NCI-H1092 (cell line): ENCODE measurements at places on chromosomes 1 and 21.

- no peak for DNase-seq
These were observed 591.6 kb downstream of the PTPRU start for GRCh38 chr1:29827801-29828525.

GRCh38 chr1:52366517-52366827 is 467 bp upstream of the CC2D1B start:
- DNase-seq = no peak

DNA sequence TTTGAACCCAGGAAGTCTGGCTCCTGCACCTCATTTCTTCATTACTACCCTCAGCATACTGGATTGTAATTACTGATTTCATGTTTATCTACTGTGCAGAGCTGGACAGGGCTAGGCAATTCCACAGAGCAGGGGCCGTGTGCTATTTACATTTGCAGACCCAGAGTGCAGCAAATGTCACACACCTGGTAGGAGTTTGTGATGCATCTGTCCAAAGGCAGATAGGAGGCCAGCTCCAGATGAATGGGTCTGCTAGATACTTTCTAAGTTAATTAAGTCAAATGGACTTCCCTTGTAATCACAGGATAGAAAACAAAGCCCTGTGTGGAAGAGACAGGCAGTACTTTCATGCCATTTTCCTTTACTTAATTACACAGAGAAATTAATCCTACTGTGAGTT is 46.2 kb downstream of the PGBD5 start:
- no peak for DNase-seq

DNA sequence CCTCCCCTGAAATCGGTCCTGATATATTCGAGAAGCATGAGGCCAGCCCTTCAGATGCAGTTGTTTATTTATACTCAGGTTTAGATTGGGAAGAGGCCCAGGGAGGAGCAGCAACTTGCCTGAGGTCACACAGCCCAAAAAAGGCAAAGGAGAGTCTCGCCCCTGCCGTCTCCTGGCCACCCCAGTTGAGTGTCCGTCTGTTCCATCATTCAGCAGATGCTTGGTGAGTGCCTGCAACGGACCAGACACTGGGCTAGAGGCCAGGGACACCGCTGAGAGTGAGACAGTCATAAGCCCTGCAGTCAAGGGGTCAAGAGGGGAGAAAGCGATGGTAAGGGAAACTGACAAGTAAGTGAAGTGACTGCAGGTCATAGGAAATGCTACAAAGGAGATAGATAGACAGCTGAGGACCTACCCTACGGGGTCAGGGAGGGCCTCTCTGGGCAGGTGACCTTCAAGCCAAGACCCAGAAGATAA is 15.4 kb upstream of the SELENON start:
- DNase-seq = no peak

GRCh38 chr1:99535470-99536164 is 110.3 kb upstream of the PALMD start:
- no peak for DNase-seq

DNA sequence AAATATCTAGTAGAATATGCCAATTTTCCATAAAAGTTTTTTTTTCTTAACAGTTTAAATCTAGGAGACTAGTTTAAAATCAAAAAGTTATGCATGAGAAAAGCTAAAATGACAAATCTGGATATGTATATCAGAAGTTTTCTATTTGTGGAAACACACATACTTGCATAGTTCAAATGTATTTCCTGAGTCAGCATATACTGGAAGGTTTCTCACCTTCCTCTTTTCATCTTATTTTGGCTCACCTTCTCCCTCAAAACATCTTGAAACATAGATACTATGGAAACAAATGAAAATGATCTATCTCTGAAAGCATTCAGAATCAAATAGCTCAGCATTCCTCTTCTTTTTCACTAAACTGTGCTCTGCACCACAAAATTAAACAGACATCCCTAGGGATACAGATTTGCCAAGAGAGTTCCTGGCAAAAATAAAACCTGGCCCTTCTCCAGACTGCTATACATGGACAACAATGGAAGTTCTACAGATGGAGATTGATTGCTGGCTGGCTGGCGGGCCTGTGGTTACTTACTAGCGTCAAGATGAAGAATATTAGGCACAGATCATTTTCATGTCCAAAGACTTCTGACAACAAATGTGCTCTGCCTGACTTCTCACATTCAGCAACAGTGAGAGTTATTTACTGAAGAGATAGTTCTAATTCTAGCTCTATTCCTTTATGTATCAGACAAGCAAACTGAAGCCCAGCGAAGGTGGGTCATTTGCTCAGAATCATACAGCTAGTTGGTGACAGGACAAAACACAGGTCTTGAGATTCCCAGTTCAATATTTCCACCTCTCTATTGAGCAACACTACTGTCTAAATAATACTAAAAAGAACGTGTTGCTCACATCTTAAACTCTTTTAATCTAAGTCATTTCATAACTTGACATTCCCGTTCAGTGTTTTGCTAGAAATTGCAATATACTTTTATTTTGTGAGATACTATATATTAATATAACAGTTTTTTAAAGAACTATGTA is 26.6 kb downstream of the DIPK1A start:
- peak; percentile 79 for DNase-seq

- DNase-seq = no peak
These were observed 103.7 kb downstream of the AK5 start for GRCh38 chr1:77385551-77385950.

DNA sequence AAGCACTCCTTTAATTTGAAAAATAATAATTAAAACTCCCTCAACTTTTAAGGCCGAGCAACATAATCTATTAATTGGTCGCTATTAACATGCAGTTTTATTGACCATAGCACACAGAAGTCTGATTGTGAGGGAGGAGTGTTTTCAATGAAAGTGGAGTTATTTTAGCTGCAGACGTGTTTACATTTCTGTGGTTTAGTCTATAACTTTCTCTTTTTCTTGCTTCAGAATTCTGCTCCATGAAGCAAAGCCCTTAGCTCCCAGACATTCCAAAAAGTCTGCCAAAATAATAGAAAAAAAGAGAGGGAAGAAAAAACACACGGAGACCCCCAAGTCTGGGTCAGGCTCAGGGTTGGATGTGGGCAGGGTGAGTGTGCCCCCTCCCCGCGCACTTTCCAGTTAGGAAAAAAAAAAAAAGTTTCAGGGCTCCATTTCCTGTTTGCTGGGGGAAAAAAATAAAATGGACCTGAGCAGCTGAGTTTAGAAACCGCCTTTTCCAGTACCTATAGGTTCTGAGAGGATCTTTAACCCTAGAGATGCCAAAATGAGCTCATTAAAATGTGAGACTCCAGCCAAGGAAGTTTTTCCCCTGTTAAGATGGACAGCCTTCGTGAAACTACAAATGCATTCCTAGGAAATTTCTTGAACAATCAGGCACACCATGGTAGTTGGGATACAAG is 143.7 kb upstream of the ETS2 start:
- DNase-seq = no peak

- DNase-seq = no peak
These were observed 348.7 kb downstream of the SETD4 start for GRCh38 chr21:35711661-35712060.

DNA sequence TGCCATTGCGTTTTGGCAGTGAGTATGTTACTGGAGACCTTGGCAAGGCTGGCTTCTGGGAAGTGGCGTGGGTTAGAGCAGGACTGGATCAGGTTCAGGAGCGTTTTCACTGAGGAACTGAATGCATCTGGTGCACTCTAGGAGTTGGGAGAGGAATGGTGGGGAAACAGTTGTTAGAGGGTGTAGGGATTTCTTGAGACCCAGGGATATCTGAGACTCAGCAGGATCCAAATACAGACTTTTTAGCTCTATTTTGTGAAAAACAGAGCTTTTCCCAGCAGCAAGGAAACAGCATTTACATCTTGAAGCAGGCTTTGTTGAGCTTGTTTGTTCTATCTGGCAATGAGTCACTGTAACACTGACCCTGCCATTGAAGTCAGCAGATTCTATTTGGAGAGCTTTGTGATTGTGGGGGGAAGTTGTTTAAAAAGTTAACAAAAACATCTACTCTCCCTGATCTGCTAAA is 56.9 kb upstream of the NRIP1 start:
- DNase-seq = peak; percentile 30

DNA sequence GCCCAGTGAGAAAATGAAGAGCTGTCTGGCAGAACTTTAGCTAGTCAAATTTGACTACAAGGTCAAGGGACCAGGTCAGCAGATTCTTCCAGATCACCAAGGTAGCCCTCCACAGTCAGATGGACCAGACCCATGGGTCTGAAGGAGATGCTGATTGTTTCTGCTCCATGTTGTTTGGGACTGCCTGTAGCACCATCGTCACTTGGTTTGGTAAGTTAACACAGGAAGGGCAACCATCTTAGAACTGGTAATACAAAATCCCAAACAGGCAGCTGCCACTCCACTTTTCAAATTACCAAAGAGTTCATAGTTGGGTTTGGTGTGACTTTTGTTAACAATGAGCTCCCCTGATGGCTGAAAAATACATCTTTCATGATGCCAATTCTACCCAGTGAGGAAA is 9.0 kb downstream of the ITPKB start:
- DNase-seq = no peak

GRCh38 chr1:168369655-168370054 is 89.0 kb downstream of the TBX19 start:
- no peak for DNase-seq

- DNase-seq = no peak
These were observed 21.8 kb downstream of the EDN2 start for GRCh38 chr1:41462680-41463004.

- peak; percentile 40 for DNase-seq
These were observed 16.5 kb upstream of the AGTRAP start for GRCh38 chr1:11719313-11720032.

- no peak for DNase-seq
These were observed 191.1 kb upstream of the FGGY start for GRCh38 chr1:59105548-59106507.

DNA sequence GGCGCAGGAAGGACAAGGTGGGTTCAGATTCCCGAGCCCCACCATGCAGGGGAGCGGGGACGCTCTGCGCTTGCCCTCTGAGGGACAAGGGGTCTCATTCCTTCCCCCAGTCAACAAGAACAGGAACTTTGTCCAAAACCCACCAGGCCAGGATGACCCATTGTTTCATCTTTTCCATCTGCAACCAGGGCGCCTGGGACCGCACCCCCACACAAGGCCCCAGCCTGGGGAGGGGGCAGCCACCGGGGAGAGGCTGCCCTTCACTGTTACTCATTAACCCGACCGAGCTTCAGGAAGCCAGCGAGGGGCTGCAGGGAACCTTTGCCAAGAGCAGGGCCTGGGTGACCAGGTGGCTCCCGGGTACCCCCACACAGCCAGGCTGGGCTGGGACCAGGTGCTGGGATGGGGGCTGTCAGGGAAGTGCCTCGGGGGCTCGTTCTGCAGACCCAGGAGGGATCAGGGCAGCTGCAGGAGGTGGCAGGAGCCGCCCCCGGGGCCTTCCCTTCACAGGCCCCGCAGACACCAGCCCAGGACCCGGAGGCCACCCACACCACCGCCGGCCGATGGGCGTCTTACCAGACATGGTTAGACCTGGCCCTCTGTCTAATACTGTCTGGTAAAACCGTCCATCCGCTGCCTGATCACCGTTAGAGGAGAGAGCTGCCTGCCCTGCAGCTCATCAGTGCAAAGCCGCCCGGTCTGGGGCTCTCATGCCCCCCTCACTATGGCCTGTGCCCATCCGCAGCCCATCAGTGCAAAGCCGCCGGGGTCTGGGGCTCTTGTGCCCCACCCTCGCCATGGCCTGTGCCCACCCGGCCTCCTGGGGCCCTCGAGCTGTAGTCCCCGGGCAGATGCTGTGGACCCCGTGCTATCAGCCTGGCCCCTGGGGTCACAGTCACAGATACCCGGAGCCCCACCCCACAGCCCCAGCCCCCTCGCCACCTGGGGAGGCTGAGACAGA is 4.9 kb upstream of the TTLL10 start:
- DNase-seq = no peak

- no peak for DNase-seq
These were observed 6.6 kb downstream of the PADI2 start for GRCh38 chr1:17112496-17113236.

DNA sequence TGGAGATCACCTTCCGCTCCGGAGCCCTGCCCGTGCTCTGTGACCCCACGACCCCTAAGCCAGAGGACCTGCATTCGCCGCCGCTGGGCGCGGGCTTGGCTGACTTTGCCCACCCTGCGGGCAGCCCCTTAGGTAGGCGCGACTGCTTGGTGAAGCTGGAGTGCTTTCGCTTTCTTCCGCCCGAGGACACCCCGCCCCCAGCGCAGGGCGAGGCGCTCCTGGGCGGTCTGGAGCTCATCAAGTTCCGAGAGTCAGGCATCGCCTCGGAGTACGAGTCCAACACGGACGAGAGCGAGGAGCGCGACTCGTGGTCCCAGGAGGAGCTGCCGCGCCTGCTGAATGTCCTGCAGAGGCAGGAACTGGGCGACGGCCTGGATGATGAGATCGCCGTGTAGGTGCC is 9.6 kb downstream of the SPATA46 start:
- DNase-seq = no peak

GRCh38 chr1:205450448-205450847 is 5.4 kb downstream of the BLACAT1 start:
- no peak for DNase-seq

DNA sequence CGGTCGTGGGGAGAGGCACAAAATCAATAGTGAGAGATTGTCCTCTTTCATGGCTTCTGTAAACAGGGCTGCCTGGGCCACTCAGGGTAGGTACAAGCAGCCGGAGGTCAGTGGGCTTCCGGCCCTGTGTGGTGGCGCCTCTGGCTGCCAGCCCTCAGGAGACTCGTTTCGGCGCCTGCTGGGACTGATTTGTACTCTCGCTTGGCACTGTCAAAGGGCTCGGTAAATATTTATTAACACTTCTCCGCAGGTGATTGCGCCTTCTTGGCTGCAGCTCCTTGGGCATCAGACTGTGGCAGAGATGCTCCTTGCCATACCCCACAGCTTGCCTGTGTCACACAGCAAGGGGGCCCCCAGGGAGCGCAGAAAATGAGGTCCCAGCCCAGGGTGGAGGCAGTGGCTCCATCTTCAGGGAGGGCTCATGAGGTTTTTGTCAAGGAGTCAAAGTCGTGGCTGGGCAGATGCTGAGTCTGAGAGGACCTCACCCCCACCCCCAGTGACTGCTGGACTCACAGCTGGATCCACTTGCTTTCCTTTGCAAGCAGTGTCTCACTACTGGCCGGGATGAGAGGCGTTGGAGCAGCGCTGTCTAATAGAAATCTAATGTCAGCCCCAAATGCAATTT is 262.5 kb downstream of the GRIK3 start:
- DNase-seq = peak; percentile 92

DNA sequence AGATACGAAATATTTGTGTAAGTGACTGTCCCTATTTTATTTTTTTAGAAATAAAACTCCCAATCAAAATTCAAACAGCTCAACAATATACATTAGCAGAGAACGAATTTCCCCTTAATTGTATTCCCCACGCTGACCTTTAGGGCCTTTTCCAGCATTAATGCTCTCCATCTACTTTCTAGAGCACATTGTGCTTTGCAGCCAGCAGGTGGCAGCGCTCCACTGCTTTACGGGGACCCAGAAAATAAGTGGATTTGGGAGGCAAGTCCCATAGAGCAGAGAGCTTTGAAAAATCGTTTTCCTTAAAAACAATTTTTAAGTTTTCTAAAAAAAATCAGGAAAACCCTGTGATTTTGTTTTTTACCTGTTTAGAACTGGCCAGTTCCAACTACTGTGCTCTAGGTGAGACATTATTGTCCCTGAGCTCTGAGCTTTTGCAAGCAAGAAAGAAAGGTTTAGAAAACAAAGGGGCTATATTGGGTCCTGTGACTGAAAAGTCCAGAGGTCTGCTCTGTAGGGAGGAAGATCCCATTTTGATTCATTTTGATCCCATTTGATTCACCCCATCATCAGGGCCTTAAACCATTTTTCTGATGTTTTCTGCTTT is 144.4 kb upstream of the ZNF644 start:
- DNase-seq = peak; percentile 27

GRCh38 chr1:101250222-101250621 is 13.4 kb downstream of the S1PR1 start:
- no peak for DNase-seq
